Lung microvascular endothelial cell (primary cell): ENCODE measurements at places on chromosomes 12 and 14. TPM values are rescaled to one million over a fixed set of nuclear protein-coding genes. Genes with fewer than 3 reads are reported as not detected.

DNA sequence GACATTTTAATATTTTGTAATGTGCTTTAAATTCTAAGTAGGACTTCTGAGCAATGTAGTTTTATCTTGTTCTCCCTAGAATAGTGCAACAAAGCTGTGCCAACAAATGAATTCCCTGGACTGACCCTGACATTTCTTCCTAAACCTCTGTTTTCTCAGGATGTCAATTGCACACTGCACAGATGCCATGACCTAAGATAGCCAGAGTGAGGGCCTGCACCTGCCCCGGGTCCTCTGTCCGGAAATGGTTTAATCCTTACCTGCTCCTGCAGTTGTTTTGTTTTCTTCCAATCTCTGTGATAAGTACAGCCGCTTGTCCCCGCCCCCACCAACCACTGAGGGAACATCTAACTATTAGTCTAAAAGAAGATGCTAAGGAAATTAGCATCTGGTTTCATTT lies 831.5 kb downstream of the GALC start:
- DNase-seq, result no peak

DNA sequence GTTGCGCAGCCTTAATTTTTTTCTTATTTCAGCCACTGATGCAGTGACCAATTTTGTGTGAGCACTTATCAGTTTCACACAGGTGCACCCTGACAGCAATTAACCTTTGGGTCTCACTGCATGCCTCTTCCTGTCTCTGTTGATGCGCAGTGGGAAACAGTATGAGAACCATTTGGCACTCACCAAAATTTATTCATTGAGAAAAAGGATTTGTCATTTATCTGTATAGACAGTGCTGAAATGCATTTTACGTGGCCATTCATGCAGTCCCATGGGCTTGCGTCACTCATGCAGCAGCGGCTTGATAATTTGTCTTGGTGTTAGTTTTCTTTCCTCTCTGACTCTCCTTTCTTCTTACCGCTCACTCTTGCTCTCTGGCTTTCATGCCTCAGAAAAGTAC lies 157.5 kb downstream of the C12orf75 start:
- DNase-seq, result peak; percentile 96

PLCZ1 gene
- not detected in 2 replicates for total RNA-seq

GRCh38 chr12:93387780-93388179 lies 10.1 kb downstream of the NUDT4 start:
- no peak for DNase-seq

DNA sequence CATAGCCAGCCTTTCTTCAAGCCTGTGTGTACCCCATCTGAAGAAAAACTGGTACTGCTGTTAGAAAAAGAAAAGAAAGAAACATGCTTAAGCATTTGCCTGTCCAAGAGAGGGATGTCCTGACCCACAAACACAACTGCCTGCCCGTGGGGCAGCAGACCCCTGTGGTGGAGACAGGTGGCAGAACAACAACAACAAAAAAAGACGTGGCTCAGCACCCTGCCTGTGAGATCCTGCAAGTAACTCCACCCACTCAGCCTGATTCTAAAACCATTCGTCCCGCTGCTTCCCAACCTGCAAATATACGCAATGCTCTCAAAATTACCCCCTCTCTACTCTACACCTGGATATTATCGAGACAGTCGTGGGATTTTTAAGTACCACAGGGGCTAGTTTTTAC lies 64.9 kb upstream of the ZDHHC17 start:
- no peak for DNase-seq

SPIC gene
- total RNA-seq, result not detected in 2 replicates

DNA sequence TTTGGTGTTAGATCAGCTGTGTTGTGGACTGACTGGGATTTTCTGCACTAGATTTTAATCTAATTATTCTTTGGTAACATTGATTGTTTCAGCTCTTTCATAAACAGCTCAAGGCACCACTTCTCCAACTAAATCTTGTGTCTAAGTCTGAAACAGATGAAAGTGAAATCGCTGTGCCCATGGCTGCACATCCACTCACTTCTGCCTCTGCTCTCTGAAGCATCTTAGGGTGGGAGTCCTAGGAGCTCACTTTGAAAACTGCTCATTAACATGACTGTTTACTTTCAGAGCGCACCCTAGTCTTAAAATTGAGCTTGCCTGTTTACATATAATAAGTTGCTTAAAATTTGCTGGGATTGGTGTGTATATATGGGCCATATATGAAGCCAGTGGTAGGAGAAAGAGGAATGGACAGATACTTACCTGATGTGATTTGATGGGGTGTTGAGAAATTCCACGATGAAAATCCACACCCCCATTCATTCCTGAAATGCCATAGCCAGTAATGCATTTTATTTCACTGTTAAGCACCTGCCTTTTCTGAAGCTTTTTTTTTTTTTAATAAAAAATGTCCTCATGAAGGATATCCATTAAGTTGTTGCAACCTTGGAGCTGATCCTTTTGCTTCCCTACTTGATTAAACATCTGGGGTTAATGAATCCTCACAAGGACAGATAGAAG lies 52.8 kb downstream of the PPFIBP1 start:
- DNase-seq, result no peak

TCL1B gene
- not detected in 2 replicates for total RNA-seq

ARID4A gene
- 8.7 and 10.7 TPM in 2 replicates for total RNA-seq

GRCh38 chr14:81682134-81682533 lies 148.5 kb upstream of the SEL1L start:
- no peak for DNase-seq

DNA sequence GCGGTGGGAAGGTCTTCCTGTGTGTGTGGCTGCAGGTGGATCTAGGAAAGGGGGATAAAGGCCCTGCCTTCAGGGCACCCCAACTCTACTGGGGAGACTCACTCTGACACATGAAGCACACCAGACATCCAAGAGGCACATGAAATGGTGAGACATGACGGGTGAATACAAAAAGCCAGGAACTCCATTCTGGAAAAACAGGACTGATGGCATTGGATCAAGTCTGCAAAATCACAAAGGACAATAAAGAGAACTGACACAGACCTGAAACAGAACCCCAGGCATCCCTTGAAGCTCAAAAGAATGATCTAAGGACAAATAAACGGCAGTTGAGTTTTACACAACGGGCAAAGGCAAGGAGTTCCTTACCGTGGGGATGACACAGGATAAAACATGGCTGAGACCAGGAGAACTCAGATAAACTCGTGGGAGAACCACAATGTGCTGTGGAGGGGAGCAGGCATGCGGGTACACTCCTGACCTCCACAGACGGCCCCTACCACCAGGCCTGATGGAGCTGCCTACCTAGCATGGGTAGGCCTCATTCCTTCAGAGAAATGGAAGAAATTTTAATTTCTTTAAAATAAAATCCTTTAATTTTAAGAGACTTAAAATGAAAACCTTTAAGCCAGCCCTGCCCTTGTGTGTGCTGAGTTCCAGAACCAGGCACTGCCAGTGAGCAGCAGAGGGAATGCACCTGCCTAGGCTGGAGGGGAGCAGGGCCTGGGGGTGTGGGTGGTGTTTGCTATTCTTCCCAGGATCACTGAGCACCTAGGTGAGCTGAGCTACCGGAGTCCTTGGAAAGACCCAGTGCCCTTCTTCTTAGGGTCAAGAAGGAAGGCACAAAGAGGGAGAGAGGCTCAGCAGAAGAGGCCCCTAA lies 100.1 kb downstream of the SINHCAF start:
- DNase-seq, result no peak

DNA sequence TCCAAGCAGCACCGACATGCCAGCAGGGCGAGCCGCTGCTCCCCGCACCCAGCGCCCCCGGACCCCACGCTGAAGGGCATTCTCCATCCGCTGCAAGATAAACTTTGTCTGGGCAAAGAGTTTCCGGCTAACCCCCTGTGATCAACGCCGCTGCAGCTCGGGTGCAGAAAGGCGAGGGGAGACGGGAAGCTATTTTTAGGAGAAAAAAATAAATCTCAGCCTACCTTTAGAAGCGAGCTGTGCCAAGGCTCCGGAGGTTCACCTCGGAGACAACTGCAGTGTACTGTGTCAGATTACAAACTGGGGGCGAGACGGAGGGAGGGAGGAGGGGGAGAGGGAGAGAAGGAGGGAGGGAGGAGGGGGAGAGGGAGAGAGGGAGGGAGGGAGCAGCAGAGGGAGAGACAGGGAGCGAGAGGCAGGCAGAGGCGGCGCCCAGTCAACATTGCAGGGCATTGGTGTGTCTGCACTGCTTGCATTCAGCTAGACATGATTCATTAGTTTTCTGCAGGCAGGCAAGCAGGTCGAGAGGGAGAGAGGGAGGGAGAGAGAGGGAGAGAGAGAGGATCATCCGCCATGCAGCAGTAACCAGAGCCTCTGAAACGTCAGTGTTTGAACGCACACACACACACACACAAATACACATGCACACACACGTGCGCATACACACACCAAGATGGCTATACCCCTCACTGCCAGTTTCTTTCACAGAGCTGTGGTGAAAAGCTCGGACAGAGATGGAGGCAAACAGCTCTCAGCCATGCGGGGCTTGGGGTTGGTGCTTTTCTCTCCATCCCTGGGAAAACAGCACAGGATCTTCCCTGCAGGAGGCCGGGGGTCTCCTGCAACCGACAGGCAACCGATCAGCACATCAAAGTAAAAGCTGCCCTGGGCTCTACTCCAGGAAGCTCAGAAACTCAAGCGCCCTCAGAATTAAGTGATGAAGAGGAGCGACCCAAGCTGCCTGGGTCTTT lies at the start of gene RIMBP2:
Gene RIMBP2, minus strand, starts transcription at position 302 of the 971 bp plus-strand sequence. CDS start 237,286 bp downstream, outside the sequence.
- no peak for DNase-seq

MGAT4C gene
- under 0.01 TPM in 2 replicates for total RNA-seq

GRCh38 chr12:2195085-2195484 lies 142.3 kb downstream of the CACNA1C start:
- DNase-seq, result no peak

GLI1 gene
- not detected in 2 replicates for total RNA-seq

CLEC12A gene
- total RNA-seq, result not detected in 2 replicates

DNA sequence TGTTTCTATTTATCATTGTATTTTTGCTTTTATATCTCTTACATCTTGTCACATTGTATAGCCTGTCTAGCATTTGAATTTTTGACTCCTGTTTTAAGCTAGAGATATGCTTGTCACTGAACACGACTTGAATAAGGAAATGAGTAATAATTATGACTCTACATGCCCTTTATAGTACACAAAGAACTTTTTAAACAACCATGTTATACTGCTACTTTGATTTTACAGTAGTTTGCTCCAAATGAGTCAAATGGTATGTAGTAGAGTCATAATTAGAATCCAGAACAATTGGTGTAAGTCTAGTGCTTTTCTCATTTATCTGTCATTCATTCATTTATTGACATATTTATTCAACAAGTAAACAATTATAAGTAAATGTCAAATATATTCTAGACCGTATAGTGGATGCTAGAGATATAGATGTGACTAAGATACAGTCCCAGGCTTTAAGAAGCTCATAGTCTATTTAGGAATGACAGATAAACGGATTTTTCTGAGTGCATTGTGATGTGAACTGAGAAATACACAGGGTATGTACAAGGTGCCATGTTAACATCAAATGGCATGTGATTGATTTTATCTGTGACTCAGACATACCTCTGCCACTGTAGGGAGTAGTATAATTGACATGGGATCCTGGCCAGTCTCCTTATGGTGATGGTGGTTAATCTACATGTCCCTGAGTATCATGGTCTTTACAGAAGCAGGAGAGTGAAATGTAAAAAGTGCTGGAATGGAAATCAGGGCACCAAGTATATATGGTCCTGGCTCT lies 799.7 kb downstream of the DIO2 start:
- peak; percentile 21 for DNase-seq

- DNase-seq, result no peak
These were observed 36.0 kb downstream of the CACNA2D4 start for GRCh38 chr12:1882405-1882804.

USP44 gene
- 0.87 and 1.8 TPM in 2 replicates for total RNA-seq

DNA sequence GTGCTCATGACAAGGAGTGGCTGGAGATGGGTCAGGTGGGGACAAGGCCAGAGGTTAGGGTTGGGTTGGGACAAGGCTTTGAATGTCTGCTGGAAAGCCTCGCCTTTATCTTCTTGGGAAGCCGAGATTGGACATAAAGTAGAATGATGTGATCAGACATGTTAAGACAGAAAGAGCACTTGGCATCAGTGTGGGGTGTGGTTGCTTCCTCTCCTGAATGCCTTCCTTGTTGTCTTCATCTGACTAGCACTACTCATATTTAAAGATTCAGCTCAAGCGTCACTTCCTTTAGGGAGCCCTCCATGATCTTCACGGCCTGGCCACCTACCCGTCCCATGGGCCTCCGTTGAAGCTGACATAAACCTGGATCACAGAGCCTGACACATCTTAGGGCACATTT lies 14.8 kb upstream of the C12orf75 start:
- no peak for DNase-seq

- DNase-seq, result no peak
These were observed 16.1 kb upstream of the CHGA start for GRCh38 chr14:92906823-92907222.

DNA sequence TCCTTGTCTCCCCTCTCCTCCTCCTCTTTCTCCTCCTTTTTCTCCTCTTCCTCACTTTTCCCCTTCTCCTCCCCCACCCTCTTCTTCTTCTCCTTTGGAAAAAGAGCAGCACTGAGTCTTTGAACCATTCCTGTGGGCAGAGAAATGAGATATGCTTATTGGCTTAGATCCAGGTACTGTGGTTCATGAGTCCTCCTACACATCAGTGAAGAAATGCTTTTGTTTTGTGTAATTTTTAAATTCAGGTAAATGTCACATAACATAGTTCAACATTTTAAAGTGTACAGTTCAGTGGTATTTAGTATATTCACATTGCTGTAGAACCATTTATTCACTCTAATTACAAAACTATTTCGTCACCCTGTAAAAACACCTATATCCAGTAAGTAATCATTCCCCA lies 402.1 kb downstream of the AACS start:
- no peak for DNase-seq

OVCH1 gene
- total RNA-seq, result under 0.01 TPM in 1 of 2 replicates, not detected in the other
